ENCODE measurements at places on chromosomes 5 and 9.

DNA sequence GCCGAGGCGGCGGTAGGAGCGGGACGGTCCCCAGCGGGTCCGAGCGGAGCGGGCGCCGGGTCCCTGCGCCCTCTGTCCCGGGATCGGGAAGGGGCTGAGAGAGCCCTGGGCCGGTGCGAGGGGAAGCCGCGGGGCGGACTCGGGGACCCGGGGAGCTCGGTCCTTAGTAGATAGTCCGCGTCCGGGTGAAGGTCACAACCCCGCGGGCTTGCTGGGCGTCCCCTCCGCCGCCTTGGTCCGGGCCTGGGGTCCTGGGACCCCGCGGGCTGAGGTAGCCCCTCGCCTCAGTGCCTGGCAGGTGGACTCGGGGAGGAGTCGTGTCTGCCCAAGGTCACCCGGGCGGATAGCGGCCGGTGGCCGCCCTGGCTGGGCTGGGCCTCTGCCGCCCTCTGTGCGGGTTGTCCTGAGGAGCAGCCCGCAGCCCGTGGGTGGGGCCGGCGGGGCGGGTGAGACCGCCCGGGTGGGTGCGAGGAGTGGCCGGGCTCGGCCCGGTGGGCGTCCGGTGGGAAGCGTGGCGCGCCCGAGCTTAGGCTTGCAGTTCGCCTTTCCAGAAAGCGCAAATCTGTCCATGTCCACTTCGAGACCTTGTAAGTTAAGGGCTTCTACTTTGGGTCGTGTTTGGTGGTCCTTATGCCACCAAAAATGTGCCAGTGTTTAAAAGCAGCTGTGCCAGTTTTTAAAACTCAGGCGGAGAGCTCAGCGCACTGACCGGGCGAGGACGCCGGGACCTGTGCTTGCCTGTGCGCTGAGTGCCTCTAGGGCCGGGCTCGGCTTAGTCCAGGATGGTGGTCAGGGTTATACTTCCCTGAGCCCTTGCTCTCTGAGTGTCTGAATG lies 554 bp downstream of the SDHA start:
- DNase-seq: no peak

GRCh38 chr9:108967916-108968315 lies 33.7 kb downstream of the ABITRAM start:
- DNase-seq: no peak

- DNase-seq: peak; percentile 80
These were observed 1.2 kb downstream of the IER5L start for GRCh38 chr9:129176701-129177442.

GRCh38 chr5:148147415-148147814 lies 20.9 kb upstream of the SPINK14 start:
- DNase-seq: no peak

DNA sequence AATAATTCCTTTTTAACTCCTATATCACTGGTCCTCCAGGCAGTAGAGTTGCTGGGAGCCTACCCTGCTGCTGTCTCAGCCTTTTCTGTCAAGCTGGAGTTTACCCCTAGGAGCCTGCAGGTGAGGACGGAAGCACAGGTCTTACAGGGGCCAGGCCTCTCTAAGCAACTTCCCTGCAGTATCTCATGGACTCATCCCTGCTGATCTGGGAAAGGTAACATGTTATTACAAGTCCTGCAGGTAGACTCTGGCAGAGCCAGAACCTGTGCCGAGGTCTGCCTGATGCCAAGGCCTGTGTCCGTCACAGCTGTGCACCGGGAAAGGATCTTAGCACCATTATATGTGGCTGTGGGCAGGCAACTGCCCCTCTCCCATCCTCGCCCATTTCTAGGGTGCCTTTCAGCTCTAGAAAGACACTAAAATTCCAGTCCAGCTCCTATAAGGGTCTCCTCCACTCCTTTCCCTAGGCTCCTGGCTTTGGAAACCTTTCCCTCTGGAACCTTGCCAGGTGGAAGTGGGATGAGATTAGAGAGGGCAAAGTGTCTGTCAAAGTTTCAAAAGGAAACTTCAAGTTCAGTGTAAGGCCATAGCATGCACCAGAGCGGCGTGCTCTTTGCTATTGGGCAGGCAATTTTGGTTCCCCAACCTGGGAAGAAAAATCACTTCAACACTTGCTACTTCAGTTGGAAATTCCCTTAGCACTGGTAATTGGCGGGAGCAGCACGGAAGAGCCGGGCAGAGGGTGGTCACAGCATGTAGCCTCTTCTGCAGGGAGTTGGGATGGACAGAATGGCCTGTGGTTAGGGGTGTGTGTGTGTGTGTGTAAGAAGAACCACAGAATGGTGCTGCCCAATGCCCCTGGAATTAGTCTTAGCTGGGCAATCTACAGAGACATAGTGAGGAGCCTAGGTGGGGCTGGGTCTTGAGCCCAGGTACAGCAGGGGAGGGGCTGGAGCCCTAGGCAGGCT lies 17.5 kb downstream of the TMEM171 start:
- DNase-seq: no peak

- DNase-seq: no peak
These were observed 60.7 kb downstream of the PRELID2 start for GRCh38 chr5:145774442-145774841.

- DNase-seq: no peak
These were observed 525.9 kb upstream of the CLINT1 start for GRCh38 chr5:158384535-158385481.

DNA sequence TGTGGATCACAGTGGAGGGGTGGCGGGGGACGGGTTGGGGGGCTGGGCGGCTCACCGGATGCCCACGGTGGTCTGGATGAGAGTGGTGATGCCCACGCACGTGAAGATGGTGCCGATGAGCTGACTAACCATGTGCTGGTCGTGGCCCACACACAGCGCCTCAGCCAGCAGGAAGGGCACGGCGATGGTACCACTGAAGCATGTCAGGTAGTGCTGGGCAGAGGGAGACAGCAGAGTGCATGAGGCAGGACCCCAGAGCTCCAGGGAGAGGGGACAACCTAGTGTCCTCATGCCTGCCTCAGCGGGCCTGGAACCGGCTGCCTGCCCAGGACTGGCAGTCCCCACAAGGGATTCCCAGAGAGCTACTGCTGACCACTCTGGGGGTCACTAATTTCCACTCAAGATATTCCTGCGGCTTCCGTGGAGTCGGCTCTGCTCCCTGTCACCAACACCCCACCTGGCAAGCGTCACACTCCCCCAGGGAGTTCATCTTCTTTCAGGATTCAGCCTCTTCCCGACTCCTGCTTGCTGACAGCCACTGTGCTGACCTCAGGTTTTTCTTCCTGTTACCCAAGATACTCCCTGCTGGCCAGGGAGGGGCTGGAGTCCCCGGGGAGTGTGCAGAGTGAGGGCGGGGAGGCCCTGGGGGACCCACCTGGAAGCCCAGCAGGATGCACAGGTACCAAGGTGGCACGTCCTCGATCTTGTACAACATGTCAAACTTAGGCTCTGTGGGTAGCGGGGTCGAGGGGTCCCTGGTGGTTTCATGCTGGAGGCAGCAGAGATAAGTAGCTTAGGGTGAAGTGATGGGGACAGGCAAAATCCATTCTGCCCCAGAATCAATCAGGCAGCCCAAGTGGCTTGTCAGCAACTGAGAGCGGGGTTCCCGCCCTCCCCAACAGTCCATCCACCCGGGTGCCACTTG lies 998 bp downstream of the SLC23A1 start:
- no peak for DNase-seq

- no peak for DNase-seq
These were observed 9.8 kb downstream of the RNF183 start for GRCh38 chr9:113293285-113293878.
